ENCODE measurements at places on chromosomes 1 and 21.

DNA sequence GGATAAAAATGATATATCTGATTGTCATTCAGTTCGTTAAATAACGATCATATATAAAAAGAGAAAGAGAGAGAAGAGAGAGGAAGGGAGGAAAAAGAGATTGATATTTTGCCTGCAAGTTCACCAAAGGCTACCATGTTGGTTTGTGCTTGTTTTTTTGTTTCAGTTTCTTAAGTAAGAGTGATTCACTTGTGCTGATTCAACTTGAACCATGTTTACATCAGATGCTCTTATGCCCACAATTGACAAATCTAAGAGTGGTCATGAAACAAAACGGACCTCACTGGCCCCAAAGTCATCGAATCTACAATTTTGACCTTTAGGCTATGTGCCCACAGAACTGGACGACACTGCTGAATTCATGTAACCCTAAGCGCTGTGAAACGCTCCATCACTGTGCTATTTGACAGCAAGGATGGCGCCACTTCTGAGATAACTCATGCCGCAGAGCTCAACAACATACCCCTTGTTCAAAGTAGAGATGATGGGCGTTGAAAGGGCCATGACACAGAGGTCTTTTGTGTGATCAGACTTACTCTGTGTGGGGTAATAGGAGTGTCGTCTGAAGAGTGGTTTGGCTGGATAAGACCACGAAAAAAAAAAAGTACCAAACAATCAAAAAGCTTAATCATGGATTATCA is 481.4 kb downstream of the SETD4 start:
- no peak for DNase-seq

DNA sequence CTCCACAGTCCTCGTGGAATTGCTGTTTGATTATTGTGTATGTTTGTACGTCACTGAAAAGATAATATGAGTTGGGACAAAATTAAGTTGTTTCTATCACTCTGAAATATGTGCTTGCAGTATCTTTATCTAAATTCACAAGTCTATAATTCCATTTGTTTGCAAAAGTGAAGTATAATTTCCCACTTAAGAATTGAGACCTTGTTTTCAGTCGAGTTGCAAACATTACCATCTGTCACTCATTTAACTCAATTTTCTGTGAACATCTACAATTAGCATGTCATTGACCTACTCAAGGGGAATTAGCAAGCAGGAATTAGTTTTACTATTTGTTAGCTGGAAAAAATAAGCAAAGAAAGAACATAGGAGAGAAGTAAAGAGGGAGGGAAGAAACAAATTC is 195.8 kb downstream of the TPR start:
- peak; percentile 92 for DNase-seq

- DNase-seq, result peak; percentile 37
These were observed 14.1 kb downstream of the PIK3C2B start for GRCh38 chr1:204480515-204480914.

GRCh38 chr1:74652711-74653139 is 20.9 kb downstream of the ERICH3 start:
- peak; percentile 36 for DNase-seq

- no peak for DNase-seq
These were observed 14.9 kb downstream of the PLA2G2A start for GRCh38 chr1:19964542-19964941.

GRCh38 chr1:64865105-64865757 is 101.1 kb downstream of the JAK1 start:
- DNase-seq, result no peak

DNA sequence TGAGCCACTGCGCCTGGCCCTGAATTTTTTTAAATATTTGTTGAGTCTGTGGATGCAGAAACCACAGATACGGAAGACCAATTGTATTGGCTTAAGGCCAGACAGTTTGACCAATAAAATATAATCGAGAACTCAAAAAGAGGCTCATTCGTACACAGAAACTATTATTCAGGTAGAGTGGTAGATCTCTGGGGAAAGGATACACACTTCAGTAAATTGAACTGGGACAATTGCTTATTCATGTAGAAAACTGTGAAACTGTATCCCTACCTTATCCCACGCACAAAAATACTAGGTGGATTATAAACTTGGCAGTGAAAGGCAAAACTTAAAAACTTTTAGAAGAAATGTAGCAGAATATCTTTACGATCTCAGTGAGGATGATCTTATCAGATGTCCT is 25.0 kb upstream of the SHE start:
- DNase-seq, result no peak

- no peak for DNase-seq
These were observed 383.8 kb downstream of the LMO4 start for GRCh38 chr1:87712261-87713010.

GRCh38 chr1:21324368-21325141 is 34.3 kb upstream of the ECE1 start:
- DNase-seq, result peak; percentile 58

GRCh38 chr1:226978432-226979114 is 38.5 kb downstream of the COQ8A start:
- DNase-seq, result no peak

GRCh38 chr1:17447501-17447992 is 8.1 kb upstream of the RCC2 start:
- DNase-seq, result no peak

GRCh38 chr1:96522927-96523326 is 198.7 kb upstream of the PTBP2 start:
- no peak for DNase-seq

- DNase-seq, result no peak
These were observed 207.6 kb downstream of the ROR1 start for GRCh38 chr1:63981408-63981773.

DNA sequence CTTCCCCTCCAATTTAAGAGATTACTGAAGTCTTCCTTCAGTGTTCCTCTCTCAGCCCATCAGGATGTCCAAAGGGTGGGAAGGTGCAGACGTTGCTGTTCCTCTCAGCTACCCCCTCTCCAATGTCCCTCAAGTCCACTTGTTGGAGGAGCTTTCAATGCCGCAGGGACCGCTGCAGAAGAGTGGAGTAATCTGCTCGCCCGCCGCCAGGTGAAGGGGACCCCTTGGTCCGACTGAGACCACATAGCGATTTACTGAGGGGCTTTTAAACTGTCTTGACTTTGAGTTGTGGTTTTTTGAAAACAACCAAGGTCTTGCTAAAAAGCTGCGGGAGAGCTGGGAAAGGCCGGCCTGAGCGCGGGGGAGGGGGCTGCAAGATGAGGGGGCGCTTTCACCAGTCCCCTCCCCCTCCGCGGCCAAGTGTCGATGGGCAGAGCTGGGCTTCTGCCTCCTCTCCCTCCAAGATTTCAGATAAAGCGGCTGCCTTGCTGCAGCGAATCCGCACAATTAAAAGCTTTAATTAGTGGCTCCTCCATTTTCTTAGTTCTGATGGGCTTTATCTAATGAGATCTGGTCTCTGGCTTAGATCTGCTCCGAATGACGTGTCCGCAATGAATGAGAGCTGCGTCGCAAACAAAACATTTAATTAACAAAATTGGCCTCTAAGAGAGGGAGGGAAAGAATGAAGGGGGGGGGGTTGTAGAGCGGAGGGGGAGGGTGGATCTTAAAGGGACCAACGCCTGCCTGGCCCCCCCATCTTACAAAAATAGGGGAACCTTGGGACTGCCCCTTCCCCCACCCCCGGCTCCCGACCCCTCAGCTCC is 5.9 kb downstream of the LMO4 start:
- peak; percentile 90 for DNase-seq

DNA sequence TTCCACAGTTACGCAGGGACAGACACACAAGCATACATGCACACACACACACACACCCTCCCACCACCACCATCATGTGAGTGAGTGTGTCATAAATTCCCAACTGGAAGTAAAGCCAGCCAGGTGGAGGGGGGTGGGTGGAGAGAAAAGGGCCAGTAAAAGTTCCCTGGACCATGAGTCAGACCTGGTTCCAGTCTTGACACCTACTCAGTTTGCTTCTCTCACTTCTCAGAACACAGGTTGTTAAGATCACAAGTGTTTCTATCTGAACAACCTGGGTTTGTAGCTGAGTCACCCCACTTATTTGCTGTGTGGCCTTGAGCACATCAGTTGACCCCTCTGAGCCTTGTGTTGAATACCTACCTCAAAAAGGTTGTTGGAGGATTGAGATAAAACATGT is 9.6 kb downstream of the EPHA10 start:
- no peak for DNase-seq

DNA sequence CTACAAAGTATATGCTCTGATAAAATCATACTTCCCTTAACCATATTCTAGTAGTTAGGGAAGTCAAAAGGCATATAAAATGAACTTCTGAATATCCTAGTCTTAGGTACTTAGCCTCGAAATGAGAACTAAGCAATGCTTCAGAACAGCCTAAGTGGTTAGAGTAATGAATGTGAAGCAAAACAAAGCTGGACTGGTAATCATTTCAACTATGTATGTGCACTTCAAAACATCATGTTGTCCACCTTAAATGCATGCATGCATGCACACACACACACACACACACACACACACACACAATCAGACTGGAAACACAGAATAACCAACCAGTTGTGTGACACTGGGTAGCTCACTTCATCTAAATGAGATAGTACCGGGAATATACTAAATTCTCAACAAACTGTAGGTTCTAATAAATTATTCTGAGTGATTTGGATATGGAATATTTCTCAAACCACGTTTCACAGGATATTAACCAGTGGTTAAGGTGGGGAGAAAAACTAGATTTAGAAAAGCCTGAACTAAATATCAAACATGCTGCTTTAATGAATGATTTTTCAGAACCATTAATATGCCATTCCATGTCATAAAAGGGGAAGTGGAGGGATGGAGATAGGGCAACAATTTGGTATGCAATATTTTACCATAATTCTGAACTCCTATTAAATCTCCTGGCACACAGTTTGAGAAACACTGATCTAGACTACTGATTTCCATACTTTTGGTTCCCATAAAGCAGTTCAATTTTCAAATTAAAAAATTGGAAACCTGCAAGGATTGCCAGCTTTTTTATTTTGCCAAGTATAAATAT is 19.5 kb downstream of the RNF115 start:
- no peak for DNase-seq

GRCh38 chr1:231707407-231707806 is 80.8 kb downstream of the DISC1 start:
- DNase-seq, result no peak

DNA sequence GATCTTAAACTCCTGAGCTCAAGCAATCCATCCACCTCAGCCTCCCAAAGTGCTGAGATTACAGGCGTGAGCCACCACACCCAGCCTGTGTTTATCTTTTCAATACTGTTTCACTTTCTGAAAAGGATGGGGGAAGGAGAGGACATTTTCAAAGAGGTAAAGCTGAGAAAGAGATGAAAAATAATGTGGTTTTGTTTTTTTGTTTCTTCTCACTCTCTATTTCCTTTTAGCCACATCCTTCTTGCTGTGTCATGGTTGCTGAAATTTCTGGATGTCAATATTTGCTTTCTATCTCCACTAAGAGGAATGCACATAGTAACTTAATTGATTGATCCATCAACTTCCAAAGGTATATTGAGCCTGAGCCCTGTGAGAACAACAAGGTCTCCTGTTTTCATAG is 6.4 kb upstream of the C1orf21 start:
- DNase-seq, result no peak

DNA sequence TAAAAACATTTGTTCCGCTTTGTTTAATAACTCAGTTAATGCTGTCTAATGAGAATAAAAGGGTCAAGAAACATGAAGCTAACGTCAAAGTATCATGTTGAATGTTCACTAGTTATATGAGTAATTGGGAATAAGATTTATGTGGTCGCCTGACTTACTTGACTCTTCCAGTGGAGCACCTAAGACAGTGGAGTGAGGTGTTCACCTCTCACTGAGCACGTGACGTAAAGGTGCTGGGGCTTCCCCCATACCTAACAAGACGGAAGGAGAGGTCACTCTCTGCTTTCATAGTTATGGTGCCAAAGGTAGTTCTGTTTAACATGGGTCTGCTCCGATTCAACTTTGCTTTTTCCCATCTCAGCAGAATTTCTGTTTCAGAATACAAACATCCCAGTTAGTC is 686 bp downstream of the KMO start:
- DNase-seq, result peak; percentile 7

- DNase-seq, result peak; percentile 79
These were observed 299.9 kb downstream of the TM2D1 start for GRCh38 chr1:61425040-61425439.

- DNase-seq, result no peak
These were observed 25.8 kb downstream of the COL9A2 start for GRCh38 chr1:40291293-40291692.

GRCh38 chr1:226712742-226713419 is 26.2 kb downstream of the ITPKB start:
- no peak for DNase-seq

- peak; percentile 9 for DNase-seq
These were observed 1.5 kb downstream of the MGST3 start for GRCh38 chr1:165632491-165632890.

GRCh38 chr21:15190837-15191236 is 126.0 kb upstream of the NRIP1 start:
- DNase-seq, result no peak

DNA sequence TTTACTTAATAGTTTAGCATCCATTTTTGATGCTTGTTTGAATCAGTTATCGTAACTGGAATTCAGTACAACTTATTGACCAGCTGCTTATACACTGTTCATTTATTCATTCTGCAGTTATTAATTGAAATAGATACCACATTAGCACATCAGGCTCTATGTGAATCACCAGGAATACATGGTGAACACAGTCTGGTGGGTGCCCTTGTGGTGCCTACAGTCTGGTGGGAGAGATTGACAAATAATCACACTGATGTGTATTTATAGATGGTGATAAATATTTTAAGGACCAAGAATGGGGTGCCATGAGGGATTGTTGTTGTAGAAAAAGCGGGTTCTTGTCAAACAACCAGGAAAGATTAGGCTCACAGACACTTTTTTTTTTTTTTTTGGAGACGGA is 87.6 kb downstream of the ZFYVE9 start:
- DNase-seq, result no peak

- DNase-seq, result no peak
These were observed 14.7 kb downstream of the NCF2 start for GRCh38 chr1:183575606-183576005.

DNA sequence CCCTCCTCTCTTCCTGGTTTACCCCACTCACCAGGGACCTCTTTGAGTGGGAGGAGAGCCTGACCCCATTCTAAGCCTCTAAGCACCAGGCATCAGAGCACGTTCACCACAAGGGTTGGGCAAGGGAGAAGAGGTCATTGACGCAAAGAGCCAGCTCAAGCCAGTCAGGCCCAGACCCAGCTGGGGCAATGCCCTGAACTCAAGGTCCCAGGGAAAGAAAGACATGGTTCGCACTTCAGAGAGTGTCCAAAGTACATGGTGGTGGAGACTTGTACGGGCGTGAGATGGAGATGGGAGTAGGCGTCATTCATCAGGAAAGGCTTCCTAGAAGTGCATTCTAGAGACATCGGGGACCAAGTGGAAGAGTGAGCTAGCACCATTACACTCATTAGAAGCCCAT is 7.2 kb downstream of the PKP1 start:
- DNase-seq, result no peak

- peak; percentile 85 for DNase-seq
These were observed 251.3 kb downstream of the SDCCAG8 start for GRCh38 chr1:243507001-243507671.

GRCh38 chr1:218705911-218706893 is 361.1 kb downstream of the TGFB2 start:
- DNase-seq, result no peak
